ENCODE measurements at places on chromosomes 5 and 9.

GRCh38 chr5:71693828-71694427 lies 25.1 kb upstream of the CARTPT start:
- DNase-seq: no peak

DNA sequence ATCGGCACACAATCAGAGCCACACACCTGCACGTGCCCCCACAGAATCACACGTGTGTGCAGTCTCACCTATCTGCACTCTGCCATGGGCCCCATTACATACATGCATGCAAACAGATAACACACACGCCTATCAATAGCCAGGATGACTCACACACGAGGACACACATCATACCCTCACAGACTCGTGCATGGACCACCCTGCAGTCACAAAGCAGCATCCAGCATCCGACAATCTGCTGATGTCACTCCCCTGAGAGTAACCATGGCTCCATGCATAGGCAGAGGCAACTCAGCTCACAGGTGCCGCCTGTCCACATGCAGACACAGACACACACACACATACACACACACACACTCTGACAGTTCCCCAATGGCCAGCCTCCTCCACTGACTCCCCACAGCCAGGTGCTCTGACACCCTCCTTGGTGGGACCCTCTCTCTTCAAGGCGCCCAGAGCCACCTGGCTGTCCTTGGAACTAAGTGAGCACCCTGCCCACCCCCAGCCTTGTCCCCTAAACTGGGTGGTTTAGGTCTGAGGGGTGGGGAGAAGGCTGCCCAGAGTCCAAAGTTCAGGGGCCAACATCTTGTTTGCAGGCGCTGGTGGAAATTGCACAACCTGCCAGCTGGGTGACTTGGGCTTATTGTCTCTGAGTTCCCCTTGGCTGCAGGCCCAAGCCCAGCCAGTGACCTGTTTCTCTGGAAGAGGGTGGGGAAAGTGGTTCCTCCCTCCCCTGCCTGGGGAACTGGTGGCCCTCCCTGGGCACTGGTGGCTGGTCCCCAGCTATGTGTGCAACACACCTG lies 34.6 kb upstream of the NEK6 start:
- DNase-seq: no peak

DNA sequence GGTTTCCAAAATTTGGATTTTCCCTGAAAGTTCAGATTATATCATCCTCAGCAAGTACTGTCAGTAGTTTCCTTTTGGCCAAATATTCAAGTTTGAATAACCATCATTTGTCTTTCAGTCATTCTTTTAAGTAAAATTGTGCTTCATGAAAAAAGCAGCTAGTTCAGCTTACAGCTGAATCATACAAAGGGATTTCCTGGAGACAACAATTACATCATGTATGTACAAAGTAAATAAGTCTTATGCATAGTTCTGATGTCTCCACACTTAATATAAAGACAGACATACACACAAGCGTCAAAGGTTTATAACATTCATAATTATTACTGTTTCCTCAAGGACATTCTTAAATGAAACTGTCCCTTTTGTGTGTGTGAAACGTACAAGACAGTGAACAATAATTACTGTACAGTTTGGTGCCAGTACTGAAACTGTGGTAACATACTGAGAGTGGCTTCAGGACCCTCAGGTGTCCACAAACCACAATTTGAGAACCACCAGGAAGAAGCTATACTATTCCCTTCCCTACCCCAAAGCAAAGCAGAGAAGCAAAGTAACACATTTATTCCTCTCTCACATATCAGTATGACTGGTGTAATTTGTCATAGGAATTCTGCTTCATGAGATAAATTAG lies 746.6 kb downstream of the TAF11L14 start:
- DNase-seq: no peak

DNA sequence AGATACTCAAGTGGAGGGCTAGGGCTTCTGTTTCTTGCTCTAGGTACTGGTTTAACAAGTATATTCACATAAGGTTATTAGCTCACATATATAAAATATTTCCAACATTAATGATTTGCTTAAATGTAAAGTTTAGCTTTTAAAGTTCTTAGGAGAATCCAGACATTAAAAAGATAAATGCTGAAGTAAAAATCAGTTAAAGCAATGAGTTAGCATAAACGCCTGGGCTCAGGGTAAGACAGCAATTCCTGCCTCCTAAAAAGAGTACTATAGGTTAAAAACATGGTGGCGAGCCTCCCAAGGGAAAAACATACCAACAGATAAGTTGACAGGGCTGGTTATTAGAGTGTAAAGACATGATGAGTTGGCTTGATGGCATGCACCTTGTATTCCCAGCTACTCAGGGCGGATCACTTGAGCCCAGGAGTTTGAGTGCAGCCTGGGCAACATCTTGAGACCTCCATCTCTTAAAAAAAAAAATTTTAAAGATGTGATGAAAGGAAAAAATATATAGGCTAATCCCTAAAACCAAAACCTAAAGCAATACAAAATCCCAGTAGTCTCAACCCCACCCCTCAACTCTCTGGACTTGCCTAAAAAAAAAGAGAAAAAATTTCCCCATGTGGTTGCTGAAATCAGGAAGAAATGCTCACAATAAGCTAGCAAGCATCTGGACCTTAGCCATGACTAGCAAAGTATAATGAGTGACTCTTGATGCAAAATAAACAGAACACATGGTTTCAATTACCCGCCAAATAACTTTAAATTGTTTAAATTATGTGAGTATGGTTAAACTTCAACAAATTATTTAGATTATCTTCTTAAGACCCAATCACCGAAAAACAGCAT lies 3.6 kb downstream of the GOLPH3 start:
- no peak for DNase-seq

GRCh38 chr5:147223948-147224791 lies 10.7 kb upstream of the STK32A start:
- DNase-seq: no peak

- DNase-seq: no peak
Observed at GRCh38 chr5:99600952-99601351, 672.1 kb upstream of the CHD1 start.

GRCh38 chr5:142357469-142358090 lies 32.8 kb upstream of the SPRY4 start:
- DNase-seq: no peak

- no peak for DNase-seq
Observed at GRCh38 chr5:41763574-41763973, 106.7 kb downstream of the OXCT1 start.

GRCh38 chr5:33937707-33938506 lies 1.7 kb downstream of the RXFP3 start:
- no peak for DNase-seq

- DNase-seq: no peak
Observed at GRCh38 chr9:134390947-134391318, 64.7 kb downstream of the RXRA start.

- DNase-seq: no peak
Observed at GRCh38 chr9:137023583-137023991, 4.5 kb downstream of the ABCA2 start.

DNA sequence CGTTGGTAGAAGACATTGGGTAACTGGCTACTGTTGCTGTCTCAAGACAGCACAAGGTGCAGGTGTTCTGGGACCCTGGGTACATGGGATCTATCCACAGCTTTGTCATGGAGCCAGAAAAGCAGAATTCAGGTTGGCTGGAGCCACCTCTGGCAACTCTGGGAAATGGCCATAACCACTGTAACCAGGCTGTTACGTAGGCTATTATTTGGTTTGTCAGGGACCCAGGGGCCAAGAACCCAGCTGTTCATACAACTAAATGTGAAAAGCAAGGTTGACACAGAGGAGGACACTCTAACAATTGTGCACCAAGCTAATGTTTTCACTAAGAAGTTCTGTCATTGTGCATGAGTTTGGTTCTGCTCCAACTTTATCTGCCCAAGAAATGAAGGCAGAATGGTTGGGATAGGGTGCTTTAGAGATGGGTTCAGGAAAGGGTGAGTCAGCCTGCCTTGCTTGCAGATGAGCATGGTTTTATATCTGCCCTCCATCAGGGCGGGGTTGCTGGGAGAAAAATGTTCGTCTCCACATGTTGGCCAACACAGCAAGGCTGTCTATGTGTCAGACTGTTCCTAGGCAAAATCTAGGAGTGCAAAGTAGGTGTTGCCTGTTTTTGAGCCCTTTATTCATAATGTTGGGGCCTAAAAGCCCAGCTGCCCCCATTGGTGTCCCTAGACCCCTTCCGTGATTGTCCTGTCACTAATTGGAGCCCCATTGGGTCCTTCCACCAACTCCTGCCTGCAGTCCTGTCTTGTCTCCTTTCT lies 131.3 kb upstream of the DAP start:
- DNase-seq: no peak

- DNase-seq: no peak
Observed at GRCh38 chr9:116504893-116505480, 182.1 kb upstream of the TRIM32 start.

GRCh38 chr5:25489834-25490538 lies 845.2 kb upstream of the CDH10 start:
- no peak for DNase-seq

DNA sequence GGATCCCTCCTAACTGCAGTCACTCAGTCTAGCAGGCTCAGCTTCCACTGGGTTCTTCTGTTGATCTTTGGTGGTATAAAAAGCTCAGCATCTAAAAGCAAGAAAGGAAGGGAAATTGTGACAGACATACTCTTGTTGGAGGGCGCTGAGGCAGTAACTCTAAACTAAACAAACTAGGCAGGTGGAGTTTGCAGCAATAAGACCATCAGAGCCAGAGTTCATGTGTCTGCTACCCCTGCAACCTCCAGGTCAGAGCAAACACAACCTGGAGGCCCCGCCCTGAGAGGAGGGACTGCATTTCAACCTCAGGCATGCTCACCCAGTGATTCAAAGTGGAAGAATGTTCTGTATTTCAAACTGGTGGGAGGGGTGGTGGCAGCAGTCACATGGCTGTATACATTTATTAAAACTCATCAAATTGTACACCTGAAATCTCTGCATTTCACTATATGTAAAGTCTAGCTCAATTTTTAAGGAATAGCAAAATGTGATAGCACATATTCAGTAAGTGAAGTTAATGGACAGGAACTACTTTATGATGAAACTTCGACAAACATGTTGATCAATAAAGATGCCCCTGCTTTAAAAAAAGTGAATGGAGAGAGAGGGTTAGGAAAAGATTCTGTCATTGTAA lies 7.1 kb downstream of the ACTL7A start:
- no peak for DNase-seq

DNA sequence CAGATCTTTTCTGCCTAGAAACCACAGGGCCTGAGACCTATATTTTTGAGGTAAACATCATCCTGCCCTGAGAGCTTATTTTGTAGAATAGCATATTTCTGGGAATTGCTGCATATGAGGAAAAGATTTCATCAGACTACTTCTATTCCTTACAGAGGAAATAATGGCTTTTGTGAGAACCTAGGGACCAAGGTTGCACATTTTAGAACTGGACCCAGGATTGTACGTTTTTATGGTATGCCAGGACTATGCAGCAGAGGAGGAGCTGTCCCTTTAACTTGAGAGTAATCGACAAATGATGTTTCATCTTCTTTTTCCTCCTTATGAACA lies 2.2 kb upstream of the ALDH1A1 start:
- DNase-seq: no peak

DNA sequence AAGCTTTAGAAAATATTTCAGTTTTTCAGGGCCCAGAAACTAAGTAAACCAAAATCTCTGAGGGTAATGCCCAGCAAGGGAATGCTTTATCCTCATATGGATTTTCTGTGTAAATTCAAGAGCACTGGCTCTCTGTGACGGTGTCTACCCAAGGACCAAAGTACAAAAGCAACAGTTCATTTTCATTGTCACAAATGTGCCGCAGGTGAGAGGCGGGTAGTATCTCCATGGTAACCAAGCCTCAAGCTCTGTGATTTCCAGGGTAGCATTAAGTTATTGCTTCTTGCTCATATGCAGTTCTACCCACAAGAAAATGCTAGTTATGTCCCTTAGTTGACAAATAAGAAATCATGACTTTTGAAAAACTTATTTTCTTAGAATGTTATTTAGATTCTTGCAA lies 164.3 kb downstream of the MTRR start:
- DNase-seq: no peak

DNA sequence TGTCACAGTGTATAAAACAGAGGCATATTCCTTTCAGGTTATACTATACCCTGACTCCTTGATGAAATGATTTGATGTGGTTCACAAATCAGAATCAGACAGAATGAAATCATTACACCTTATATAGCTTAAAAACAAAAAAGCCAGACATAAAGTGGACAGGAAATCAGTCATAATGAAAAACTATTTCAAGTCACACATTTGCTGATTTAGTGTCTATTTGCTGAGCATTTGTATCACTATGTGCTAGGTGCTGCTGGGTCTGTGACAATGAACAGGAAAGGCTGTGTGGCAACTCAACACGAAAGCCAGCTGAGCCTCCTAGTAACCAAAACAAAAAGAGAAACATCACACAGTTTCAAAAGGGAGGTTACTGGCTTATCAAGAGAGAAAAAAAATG lies 194.0 kb downstream of the EFNA5 start:
- DNase-seq: no peak

DNA sequence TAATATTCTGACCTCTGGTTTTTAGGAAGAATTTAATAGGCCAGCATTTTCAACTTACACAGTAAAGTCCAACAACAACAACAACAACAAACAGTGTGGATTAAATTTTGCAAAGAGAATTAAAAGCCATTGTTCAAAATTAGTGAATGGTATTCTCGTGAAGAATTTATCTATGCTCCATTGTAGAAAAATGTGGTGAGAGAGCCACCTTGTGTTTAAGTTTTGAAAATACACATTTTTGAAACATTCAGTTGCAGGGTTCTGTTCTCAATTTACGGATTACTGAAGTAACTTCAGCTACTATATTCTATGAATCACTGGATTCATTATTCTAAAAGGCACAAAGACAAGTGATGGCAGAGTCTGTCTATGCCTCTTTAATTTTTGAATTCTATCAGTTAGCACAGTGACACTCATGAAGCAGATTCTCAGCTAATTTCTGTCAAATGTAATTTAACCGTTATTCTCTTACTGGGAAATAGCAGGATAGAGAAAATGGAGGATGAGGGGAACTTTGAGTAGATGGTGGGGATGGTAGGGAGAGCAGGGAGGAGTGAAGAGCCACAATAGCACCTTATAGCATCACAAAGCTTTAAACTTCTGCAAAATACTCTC lies 11.0 kb downstream of the CCDC152 start:
- DNase-seq: no peak

DNA sequence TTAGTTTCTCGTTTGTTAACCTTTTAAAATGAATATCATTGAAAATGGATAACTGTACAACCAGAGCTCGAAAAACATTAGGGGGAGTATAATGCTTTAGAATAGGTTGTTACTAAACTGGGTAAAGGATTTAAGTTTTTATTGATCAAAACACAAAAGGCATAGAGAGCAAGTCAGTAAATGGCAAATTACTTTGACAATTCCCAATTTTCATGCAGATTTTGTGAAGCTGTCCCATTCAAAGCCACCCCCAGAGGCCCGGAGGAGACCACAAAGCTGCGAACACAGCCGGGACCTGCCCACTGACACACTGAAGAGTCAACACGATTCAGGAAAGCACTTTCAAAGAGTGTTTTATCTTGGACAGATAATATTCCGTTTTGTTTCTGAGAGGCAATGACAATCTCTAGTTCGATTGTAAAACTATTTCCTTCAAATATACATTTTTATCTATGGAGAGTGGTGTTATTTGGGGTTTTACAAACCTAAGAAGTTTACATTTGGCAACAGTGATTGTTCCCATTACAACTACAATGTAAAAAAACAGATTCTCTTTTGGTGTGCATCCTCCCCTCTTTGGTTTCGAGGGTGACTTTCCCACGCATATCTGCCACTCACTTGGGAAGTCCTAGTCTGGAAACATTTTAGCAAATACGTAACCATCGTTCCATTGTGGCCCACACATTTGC lies 182.6 kb upstream of the TBCA start:
- no peak for DNase-seq

All from left forelimb (tissue), 1 donor.